ENCODE measurements at places on chromosomes 16 and 17. TPM values are rescaled to one million over a fixed set of nuclear protein-coding genes. Genes with fewer than 3 reads are reported as not detected.

ZC3H18 gene
- 8.3 TPM for total RNA-seq

KRTAP9-9 gene
- not detected for total RNA-seq

AATK gene
- total RNA-seq, result 0.15 TPM

HEATR3 gene
- 18.9 TPM for total RNA-seq
